ENCODE measurements at places on chromosomes 12 and 14. TPM values are rescaled to one million over a fixed set of nuclear protein-coding genes. Genes with fewer than 3 reads are reported as not detected.

BATF gene
- polyA plus RNA-seq: 1.3 TPM

DNA sequence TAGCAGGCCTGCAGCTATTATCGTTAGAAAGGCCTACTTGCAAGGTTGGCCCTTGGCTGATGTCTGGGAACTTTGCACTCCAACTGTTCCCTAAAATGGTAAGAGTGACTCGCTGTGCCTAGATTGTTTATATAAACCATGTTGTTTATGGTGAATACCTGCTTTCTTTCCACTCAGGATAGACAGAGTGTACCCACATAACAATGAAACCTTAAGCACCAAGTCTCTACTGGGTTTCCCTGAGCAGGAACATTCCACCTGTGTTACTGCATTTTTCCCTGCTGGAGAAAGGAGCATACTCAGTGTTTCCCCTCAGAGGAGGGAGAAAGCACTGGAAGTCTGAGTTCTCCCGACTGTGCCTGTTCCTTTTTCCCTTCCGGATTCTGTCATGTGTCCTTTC is 32.8 kb downstream of the ERP29 start:
- DNase-seq: no peak

- no peak for DNase-seq
These were observed 8.9 kb downstream of the CHGA start for GRCh38 chr14:92931681-92932447.

GRCh38 chr12:93960521-93960920 is 187.9 kb upstream of the PLXNC1 start:
- DNase-seq: no peak
